ENCODE measurements at places on chromosomes 3 and 15.

- DNase-seq, result no peak
These were observed 13.3 kb upstream of the PXYLP1 start for GRCh38 chr3:141218162-141218835.

DNA sequence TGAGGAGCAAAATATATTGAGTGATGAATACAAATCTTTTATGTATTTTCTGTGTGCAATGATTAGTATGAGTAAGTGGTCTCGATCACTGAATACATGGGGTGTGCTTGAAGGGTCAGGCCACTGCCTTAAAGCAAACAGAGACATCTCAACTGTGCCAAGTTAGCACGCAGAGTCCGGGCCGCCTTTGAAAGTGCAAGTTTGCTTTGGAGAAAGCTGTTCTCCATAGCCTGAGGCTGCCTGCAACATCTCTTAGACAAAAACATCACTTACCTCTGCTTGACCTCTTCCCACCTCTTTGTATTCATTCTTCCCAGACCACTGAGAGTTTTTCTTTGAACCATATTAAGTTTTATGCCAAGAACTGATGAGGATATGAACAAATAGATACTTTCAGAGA, 267.0 kb downstream of the ZBTB20 start:
- DNase-seq, result no peak

- peak; percentile 35 for DNase-seq
These were observed 829 bp downstream of the RNF7 start for GRCh38 chr3:141738891-141739363.

- DNase-seq, result peak; percentile 12
These were observed 139.4 kb downstream of the BBX start for GRCh38 chr3:107662124-107662507.

GRCh38 chr3:116367761-116368395, 77.4 kb downstream of the LSAMP start:
- DNase-seq, result no peak

DNA sequence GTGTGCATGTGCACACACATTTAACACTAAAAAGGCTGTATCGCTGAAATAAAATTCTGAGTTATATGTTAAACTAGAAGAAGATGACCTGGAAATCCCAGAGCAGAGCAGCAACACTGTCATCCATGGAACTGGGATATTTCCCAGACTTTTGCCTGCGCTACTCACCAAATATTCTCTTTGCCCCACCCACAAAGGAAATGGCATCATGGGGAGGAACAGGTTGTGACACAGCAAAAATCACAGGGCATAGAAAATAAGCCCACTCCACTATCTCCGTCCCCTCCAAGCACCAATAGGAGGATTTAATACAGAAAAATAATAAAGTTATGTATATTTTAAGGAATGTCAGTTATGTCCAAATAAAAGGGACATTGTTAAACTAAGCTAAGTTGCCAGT, 71.7 kb downstream of the COL8A1 start:
- DNase-seq, result no peak

- no peak for DNase-seq
These were observed 20.9 kb downstream of the SPPL2A start for GRCh38 chr15:50744601-50745000.

GRCh38 chr3:187061748-187062147, 77.5 kb downstream of the RPL39L start:
- DNase-seq, result no peak

GRCh38 chr3:4512895-4513616, 19.9 kb downstream of the ITPR1 start:
- no peak for DNase-seq

- DNase-seq, result no peak
These were observed 57.1 kb downstream of the TP63 start for GRCh38 chr3:189688262-189688661.

DNA sequence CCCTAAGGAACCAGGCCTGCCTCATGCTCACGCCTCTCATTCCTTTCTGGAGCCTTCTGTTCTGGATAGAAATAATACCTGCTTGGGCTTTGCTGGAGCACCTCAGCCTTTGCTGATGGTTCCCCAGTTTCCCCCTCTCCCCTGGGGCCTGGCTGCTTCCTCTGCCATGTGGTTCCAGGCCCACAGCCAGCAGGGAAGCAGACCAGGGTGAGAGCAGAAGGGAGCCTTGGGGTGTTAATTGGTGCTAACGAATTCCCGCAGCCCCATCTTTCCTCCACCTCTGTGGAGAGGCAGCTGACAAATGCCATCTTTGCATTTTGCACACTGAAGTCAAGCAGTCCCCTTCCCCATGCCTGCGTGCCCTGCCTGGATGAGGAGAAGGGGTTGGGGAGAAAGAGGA, 13.1 kb upstream of the CORO2B start:
- DNase-seq, result no peak

- no peak for DNase-seq
These were observed 27.1 kb upstream of the GABRG3 start for GRCh38 chr15:26943866-26944265.

- DNase-seq, result no peak
These were observed 145.0 kb downstream of the ARNT2 start for GRCh38 chr15:80549191-80549590.

DNA sequence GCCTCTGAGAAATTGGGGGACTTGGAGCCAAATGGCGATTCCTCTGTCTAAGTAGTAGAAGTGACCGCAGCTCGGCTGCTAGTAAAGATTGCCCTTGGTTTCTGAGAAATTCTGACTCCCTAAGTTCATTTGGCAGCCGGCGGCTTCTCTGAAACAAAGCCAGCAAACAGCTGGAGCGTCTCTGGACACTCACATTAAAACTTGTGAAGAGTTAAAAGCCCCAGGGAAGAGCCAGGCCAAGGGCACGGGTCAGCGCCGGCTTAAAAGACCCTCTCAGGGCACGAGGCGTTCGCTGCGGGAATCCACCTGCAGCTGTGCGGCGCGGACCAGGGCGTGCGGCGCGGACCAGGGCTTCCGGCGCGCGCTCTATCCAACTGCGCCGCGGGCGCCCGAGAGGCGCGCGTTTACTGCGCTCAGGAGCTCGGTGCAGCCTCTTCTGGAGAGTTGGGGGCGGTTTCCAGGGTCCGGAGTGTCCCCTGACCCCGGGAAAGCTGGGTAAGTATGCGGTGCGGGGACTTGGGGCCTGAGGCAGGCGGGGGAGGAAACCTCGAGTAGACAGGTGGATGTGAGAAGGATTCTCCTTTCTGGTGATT, at the start of gene COL6A5:
Gene COL6A5, plus strand, starts transcription at position 186 of the 593 bp plus-strand sequence. CDS start 27,967 bp downstream, outside the sequence.
- no peak for DNase-seq

DNA sequence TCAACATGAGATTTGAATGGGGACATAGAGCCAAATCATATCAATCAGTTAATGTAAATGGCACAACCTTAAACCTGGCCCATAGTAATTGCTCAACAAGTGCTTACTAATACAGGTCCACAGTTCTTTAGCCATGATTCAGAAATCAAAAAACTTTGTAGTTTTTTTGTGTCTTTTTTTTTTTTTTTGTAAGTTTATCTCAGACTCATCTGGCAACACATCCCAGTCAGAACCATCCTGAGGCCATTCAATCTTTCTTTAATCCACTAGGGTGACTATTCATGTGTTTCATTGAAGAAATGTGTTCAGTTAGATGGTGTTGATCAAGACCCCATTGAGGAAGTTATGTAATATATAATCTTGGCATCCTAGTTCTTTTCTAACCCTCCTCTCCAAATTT, 65.4 kb downstream of the ABI3BP start:
- no peak for DNase-seq

DNA sequence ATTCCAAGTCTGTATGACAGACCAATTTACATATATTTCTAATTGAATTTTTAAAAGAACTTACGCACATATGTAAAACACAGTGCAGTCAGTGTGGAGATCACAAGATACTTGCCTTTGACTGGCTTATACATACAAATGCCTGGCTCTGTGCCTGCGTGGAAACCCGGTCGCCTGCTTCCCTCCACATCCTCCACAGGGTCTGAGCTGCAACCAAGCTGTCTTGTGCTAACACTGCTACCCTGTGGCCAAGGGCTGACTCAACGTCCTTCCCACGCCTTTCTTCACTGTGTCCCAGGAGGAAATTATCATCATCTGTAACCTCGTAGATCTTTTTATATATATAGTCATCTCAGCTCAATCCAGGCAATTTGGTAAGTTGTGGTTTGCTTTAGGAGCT, 117.0 kb downstream of the WNT7A start:
- DNase-seq, result no peak
